Stimulated activated CD4-positive, alpha-beta T cell treated with anti-CD3 and anti-CD28 coated beads, Interleukin-12 subunit alpha, Interleukin-12 subunit beta, amount 100 ng/mL, for 24 hours (primary cell): ENCODE measurements at places on chromosomes 3 and 15.

- DNase-seq, result no peak
Observed at GRCh38 chr15:29889542-29890329, 67.5 kb upstream of the TJP1 start.

GRCh38 chr3:127487196-127487595 is 103.3 kb downstream of the TPRA1 start:
- no peak for DNase-seq

- no peak for DNase-seq
Observed at GRCh38 chr15:83200162-83200561, 7.5 kb downstream of the HDGFL3 start.

GRCh38 chr3:122305818-122306621 is 19.0 kb upstream of the CSTA start:
- no peak for DNase-seq

GRCh38 chr3:155701882-155702465 is 42.9 kb downstream of the PLCH1 start:
- no peak for DNase-seq

- DNase-seq, result no peak
Observed at GRCh38 chr3:28699283-28699682, 350.7 kb upstream of the AZI2 start.

- DNase-seq, result no peak
Observed at GRCh38 chr3:71587958-71588357, 4.4 kb upstream of the FOXP1 start.

DNA sequence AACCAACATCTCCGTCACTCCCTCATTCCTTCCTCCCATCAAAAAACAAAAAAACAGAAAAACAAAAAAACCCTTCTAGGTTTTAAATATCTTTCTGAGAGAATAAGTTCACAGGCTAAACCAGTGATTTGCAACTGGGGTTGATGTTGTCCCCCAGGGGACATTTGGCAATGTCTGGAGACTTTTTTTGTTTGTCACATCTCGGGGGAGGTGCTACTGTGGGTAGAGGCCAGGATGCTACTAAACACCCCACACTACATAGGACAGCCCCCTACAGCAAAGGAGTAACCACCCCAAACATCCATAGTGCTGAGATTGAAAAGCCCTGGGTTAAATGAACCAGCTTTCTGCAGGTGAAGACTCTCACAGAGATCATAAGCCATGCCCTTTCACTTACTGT is 17.0 kb upstream of the PROK2 start:
- DNase-seq, result no peak
